Lung (tissue), 17 donors: ENCODE measurements at places on chromosomes 2 and 18.
A peak's percentile ranks its signal among the peaks of the same experiment; 100 is the strongest.

DNA sequence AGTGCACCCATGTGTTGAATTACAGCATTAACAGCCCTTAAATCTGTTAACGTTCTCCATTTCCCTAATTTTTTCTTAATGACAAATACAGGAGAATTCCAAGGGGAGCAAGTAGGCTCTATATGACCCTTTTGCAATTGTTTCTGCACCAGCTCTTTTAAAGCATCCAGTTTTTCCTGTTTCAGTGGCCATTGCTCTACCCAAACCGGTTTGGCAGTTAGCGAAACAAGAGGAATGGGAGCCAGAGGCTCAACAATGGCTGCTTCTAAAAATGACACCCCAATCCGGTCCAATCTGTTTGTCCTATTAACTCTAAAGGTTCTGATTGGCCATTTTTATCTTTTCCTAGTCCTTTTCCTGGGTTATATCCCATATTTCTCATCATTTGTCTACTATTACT, 15.1 kb upstream of the SUCLG1 start:
- peak; percentile 52 for DNase-seq

GRCh38 chr2:115678129-115678528, 1235.7 kb downstream of the DPP10 start:
- DNase-seq, result no peak

- peak; percentile 14 for DNase-seq
These were observed 91.1 kb downstream of the INHBB start for GRCh38 chr2:120436885-120437603.

- DNase-seq, result no peak
These were observed 225.6 kb downstream of the ASXL3 start for GRCh38 chr18:33803636-33804035.

DNA sequence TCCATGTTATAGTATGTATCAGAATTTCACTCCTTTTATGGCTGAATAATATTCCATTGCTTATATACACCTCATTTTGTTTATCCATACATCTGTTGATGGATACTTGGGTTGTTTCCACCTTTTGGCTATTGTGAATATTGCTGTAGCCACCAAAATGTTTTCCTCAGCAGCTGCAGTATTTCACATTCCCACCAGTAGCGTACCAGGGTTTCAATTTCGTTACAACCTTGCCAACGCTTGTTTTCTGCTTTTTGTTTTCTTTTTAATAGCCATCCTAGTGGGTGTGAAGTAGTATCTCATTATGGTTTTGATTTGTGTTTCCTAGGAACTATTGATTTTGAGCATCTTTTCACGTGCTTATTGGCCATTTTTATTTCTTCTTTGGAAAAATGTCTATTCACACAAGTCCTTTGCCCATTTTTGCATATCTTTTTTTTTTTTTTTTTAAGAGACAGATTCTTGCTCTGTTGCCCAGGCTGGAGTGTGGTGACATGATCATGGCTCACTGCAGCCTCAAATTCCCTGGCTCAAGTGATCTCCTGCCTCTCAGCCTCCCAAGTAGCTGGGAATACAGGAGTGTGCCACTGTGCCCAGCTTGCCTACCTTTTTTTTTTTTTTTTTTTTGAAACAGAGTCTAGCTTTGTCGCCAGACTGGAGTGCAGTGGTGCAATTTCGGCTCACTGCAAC, 14.2 kb downstream of the UBXN2A start:
- no peak for DNase-seq

DNA sequence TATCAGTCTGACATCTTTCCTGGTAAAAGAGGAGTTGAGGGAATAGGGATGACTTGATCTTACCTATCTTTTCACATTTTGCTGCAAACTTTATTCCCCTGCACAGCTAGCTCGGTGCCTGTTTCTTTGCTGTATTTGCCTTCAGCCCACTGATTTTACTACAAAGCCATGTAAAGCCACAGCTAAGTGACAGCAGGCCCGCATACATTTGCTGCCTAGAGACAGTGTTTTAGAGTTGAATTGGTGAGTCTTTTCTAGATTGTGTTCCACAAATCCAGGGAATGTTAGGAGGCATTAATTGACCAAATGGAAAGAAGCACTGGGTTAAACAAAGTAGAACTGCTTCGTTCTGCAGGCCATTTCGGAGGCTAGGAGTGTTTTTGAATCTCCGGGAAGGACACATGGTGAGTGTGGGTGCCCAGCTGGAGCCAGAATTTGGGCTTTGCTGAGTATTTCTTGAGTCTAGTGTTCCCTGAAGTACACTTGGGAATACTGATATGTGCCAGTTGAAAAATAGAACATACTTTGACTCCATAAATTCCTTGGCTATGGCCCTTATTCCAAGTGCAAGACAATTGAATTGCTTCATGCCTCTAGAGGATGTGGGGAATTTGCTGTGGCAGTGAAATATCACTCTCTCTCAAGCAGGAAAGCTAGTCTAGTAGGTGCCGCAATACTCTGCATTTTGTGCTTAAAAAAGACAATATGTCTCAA, 329.8 kb downstream of the PTPRM start:
- no peak for DNase-seq

DNA sequence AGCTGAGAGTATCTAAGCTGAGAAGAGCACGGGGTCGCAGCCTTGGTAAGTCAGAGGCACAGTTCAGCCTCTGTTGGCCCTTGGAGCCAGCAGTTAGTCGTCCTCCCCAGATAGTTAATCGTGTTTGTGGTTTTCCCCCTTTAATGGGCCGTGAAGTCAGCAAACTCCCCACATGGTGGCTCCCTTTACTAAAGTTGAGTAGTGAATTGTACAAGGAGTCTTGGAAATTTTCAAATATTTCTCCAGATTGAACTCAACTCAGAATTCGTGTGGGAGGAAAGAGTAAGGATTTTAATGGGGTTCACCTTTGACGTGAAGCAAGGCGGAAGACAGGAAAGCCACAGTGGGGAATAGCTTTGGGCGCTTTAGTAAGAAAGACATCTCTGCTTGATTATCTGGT, 2.4 kb upstream of the ADCYAP1 start:
- no peak for DNase-seq

- DNase-seq, result peak; percentile 73
These were observed 1.3 kb downstream of the FMNL2 start for GRCh38 chr2:152336119-152336853.

GRCh38 chr2:71277536-71278103, 50.7 kb upstream of the PAIP2B start:
- DNase-seq, result peak; percentile 54

- DNase-seq, result no peak
These were observed 120.2 kb upstream of the TMEFF2 start for GRCh38 chr2:192314800-192315481.

DNA sequence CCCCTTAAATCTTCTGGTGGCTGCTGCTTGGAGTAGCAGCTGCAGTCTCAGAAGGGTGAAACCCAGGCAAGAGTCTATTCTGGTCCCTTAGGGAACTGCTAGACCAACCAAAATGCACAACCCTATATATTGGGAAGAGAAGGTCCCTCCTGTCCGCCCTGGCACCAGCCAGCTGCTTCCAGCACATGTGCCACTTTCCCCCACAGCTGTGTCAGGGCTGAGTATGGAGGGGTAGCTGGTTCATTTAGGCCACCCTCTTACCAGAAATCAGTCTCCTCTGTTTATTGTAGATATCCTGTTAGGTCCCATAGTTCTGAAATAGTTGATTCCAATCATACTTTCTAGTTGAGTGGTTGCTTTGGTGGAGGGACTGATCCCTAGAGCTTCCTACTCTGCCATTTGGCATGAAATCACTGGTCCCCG, 68.9 kb downstream of the BIRC6 start:
- DNase-seq, result no peak

DNA sequence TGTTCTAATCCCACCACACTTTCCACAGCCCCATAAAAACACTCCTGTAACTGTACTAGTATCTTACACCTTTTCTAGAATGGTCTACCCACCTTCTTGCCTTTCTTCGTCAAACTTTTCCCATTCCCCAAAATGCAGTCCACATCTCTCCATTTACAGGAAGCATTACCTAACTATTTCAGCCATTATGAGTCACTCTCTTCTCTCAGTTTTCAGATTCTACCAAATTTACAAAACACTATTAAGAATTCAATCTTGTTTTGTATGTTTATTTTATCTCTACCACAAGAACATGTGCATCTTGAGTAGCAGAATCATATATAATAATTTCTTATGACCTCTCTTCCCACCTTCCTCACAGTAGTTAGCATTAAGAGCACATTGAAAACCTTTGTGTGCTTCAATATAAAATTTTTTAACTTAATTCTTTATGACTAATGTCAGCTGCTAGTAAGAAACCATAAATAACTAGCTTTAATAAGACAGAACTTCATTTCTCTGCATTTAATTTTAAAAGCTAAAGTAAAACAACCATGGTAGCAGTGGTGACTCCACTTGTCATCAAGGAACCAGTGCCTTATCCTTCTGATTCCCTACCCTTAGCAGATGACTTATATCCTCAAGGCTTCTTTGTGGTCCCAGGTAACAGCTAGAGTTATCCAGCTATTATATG, 56.6 kb upstream of the MAP2 start:
- no peak for DNase-seq

DNA sequence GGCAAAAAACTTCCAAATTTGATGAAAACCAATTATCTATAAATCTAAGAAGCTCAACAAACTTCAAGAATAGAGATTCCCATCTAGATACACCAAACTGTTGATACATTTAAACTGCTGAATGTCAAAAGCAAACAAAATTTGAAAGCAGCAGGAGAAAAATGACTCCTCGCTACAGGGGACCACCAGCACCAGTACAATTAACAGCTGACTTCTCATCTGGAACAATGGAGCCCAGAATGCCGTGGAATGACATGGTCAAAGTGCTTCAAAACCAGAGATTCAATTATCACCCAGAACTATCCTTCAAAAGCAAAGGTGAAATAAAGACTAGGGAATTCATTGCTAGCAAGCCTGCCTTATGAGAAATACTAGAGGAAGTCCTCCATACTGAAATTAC, 11.6 kb downstream of the SRSF7 start:
- no peak for DNase-seq

DNA sequence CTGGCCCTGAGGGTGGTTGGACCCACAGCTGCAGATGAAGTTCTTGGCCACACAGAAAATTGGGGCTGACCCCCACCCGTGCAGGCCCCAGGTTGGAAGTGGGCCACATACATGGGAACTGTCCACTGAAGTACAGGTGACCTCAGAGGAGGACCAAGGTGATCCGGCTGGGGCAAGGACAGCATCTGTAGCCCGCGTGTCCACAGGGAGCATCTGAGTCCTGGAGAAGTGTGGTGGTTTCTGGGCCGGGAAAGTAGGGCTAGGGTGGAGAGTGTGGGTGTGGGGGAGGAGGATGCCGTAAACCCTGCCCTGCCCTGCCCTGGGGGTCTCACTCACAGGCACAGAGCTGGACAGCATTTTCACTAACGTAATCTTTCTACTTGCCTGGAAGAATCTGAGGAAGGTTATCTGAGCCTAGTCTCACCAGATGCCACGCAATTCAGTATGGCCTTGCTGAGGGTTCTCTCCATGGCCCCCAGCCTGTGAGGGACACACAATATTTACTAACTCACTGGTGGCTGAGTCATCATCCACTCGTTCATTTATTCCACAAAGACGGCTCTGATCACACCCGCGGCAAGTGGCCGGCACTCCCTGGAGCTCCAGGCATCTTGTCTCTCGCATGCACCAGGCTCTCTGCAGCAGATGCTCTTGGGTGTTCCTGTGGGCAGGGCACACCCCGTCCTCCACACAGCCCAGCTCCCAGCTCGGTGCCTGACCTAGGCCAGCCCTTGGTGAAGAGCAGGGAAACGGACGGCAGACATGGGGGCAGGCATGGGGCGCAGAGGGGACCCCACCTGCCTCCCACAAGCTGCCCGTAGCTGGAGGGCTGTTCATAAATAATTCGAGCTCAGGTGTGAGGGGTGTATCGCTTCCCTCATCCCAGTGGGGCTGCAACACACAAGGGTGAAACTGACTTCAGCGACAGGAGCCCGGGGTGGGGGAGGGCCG, 51.2 kb downstream of the INHBB start:
- no peak for DNase-seq

- DNase-seq, result peak; percentile 46
These were observed 220.3 kb downstream of the ANAPC1 start for GRCh38 chr2:111663471-111664274.

DNA sequence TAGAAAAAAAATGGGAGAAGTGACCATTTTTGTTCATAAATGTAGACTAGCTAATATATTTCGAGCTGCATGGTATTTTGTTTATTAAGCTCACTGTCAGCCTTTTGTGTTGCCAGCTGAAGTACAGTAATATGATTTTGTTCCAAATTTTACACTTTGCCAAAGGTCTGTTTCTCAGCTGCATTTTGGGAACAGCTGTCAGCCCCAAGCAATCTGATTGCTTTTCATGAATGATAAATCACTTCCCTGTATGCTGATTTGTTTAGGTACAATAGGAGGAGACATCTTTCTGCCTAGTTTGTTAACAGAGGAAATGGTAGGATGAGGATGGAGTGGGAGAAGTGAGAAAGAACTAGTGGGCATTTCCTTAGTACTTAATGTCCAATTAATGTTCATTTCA, 79.3 kb downstream of the NABP1 start:
- no peak for DNase-seq

- DNase-seq, result no peak
These were observed 225.4 kb downstream of the MYCN start for GRCh38 chr2:16165518-16166326.

- DNase-seq, result peak; percentile 20
These were observed 103.2 kb downstream of the FAM161A start for GRCh38 chr2:61750624-61751023.

- peak; percentile 66 for DNase-seq
These were observed 339.6 kb downstream of the TRIB2 start for GRCh38 chr2:13056259-13056843.

GRCh38 chr2:3483227-3483985, 35.9 kb downstream of the ADI1 start:
- peak; percentile 95 for DNase-seq

- DNase-seq, result no peak
These were observed 69.4 kb downstream of the EMILIN2 start for GRCh38 chr18:2916184-2916583.

GRCh38 chr2:161436411-161436810, 20.3 kb downstream of the TBR1 start:
- DNase-seq, result no peak

- DNase-seq, result no peak
These were observed 99.1 kb upstream of the PELI1 start for GRCh38 chr2:64243081-64244036.

GRCh38 chr2:230922951-230923717, 1.9 kb downstream of the GPR55 start:
- DNase-seq, result no peak

- DNase-seq, result no peak
These were observed 104.9 kb downstream of the CERS6 start for GRCh38 chr2:168560817-168561499.

GRCh38 chr2:114025030-114025429, 135.1 kb downstream of the ACTR3 start:
- DNase-seq, result no peak

- DNase-seq, result no peak
These were observed 106.5 kb downstream of the APOB start for GRCh38 chr2:20937353-20937752.

- no peak for DNase-seq
These were observed 2.8 kb upstream of the CFAP221 start for GRCh38 chr2:119541476-119541875.

- no peak for DNase-seq
These were observed 72.7 kb upstream of the SPOPL start for GRCh38 chr2:138428710-138429440.

GRCh38 chr2:108616318-108616717, 82.0 kb downstream of the LIMS1 start:
- DNase-seq, result peak; percentile 37
